Upper lobe of right lung (tissue), 1 donor: ENCODE measurements at places on chromosomes 7 and 10.

DNA sequence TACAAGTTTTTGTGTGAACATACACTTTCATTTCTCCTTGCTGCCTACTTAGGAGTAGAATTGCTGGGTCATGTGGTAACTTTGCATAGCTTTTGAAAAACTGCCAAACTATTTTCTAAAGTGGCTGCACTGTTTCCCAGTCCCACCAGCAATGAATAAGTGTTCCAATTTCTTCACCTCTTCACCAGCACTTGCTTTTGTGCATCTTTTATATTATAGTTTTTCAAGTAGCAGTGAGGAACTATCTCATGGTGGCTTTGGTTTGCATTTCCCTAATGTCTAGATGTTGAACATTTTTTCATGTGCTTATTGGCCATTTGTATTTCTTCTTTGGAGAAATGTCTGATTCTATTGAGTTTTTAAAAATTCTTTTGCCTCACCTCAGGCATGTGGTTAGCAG is 229.9 kb upstream of the TCF7L2 start:
- DNase-seq: no peak

DNA sequence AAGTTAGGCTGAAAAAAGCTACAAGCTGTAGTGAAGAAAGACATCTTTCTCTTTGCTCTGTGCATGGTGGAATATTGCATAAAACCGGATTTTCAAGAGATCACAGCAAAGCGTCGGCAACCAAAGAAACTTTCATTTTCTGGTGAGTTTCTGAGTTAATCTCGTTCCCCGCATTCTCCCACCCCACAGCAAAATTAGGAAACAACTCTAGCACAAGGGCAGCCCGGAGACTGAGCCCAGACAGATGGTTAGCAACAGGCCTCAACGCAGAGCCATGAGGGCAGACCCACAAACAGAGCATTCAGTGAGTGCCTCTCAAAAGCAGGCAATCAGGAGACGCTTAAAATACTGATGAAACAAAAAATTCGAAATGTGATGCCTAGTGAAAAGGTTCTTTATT is 396.1 kb upstream of the KLF6 start:
- no peak for DNase-seq

DNA sequence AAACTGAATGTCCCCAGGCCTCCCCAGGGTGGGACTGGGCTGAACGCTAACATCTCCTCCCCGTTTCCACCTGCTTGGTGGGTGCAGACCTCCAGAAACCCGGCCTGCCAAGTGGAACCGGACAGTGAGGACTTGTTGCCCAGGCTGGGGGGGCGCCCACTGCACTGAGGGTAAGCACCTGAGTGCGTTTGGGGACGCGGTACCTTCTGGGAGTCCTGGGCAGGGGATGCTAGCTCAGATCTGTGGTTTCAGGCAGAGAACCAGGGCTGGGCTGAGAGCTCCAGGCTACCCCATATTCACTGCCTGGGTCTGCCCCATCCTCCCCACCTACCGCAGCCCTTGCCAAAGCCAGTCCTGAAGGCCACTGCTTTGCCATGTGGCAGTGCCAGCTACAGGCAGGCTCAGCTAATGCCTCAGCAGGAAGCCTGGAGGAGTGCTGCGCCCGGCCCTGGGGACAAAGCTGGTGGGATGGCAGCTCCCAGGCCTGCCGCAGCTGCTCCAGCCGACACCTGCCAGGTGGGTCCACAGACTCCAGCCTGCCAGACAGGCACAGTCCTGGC is 3.5 kb upstream of the ZNF467 start:
- DNase-seq: peak; percentile 59

- peak; percentile 41 for DNase-seq
Observed at GRCh38 chr10:131020775-131021174, 290.7 kb downstream of the TCERG1L start.

DNA sequence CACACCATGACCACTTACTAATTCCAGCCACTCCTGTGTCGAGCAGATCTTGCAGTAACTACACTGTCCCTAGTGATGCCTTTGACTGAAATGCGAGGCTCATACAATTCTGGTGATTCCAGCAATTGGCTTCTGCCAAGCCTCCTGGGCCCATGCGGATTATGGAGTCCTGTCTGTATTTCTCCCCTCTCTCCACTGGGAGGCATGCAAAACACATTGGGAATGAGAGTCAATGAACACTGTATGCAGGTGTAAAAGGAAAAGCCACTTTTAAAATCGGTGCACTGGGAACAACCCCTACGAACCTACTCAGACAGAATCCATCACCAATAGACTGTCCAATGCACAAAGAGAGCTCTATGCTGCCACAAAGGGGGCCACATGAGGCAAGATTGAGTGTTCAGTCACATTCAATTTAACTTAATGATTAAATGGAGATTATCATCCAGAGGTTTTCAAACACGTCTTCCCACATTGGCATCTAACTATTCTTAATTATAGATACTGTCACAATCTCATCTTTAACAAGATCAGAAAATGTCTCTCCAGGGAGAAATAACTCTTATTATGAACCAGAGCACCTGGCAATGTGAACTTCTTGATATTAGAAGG is 550.6 kb downstream of the GLRX3 start:
- no peak for DNase-seq

- DNase-seq: no peak
Observed at GRCh38 chr10:94098896-94099295, 105.2 kb downstream of the PLCE1 start.

DNA sequence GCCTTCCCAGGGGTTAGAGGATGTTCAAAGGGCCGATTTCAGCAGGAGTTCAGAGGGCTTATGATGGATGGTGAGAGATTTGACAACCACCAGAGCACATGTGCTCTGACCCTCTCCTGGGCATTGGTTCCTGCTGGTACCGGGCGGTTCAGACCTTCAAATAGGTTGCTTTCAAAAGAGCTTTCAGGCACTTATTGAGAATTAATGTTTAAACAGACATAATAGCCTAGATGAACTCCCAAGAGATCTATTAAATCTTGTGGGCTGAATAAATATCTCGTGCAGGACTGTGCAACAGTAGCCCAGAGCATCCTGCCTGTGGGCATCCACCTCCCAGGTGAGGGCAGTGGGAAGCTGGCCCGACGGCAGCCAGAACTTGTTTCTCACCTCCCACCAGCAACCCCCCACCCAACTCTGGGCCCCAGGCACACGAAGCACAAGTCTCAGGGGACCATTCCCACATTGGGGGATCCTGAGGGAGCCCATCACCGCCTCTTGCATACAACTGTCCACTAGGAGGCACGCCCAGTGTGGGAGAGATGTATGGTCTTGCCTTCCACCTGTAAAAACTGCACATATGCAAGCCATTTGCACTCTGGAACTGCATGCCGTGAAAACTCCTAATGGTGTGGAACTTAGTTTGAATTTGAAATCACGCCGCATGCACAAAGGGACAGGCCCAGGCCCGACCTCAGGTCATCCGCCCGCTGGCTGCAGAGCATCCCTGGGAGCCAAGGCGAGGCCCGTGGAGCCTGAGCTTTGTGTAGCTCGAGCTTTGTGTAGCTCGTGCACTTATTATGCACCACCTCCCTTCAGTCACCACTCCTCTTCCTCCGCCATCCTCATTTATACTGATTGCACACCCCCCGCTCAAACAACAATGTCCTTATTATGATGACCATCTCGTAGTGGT is 147.8 kb downstream of the ADCY1 start:
- no peak for DNase-seq

DNA sequence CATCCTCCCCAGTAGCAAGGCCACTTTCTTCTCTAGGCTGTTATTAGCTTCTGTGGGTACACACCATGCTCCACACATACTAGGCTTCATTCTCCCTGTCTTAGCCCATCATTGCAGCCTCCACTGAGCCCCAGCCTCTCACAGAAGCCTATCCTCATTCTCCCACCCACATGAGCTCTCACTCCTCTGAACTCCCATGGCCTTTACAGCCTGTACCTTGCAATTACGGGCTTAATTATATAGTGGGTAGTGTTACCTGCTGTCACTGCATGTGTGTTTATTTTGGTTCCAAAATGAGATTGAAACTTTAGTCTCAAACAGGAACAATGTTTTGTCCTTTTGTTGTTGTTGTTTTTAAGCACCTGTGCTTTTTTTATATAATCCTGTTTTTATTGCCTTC is 460.0 kb downstream of the KCNMA1 start:
- DNase-seq: no peak

- no peak for DNase-seq
Observed at GRCh38 chr7:139124084-139124914, 14.8 kb upstream of the ZC3HAV1 start.
